NCI-H2107 (cell line): ENCODE measurements at places on chromosomes 2 and 18.

DNA sequence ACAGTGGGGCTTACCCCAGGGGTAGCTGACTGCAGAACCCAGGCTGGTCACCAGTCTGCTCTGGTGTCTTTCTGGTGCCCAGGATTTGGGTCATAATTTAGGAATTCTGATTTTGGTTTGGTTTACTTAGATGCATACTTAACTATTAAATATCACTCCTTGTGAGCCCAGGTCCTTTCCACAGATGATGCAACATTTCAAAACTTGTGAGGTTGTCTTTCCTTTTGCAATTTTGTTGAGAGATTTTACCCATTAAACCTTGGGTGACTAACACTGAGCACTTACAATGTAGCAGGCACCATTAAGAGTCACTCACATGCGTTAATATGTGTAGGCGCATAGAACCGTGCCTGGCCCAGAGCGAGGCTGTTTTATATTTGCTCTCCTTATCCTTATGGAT lies 61.8 kb upstream of the RPL31 start:
- DNase-seq = no peak

- DNase-seq = no peak
These were observed 113.4 kb upstream of the GLI2 start for GRCh38 chr2:120622159-120622869.

DNA sequence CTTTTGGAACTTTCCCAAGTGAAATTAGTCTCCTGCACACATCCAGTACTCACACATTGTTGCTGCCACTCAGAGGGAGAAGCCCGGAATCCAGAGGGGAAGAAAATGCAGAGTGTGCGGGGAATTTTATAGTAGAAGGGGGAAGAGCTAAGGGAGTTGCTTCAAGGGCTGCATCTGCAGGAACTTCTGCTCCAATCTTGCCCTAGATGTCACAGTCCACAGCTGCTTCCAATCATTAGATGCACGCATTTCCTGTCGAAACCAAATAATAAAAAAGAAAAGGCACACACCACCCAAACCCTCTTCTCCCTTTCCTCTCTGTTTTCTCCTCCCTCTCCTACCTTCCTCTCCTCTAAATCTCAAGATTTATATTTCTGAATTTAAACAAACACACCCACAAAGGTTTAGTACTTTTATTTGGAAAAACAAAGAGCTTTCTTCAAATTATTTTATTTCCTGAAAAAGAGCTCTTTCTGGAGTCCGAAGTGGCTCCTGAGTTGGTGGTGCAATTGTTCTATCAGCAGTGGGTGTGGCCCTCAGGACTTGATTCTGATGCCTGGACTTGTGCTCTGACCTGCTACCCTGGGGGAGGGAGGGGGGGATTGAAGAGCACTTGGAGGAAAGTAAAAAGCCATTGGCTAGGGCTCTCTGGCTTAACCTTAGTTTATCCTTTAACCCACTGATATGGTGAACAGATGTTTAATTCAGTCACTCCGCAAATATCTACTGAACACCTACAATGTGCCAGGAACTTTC lies 72.0 kb downstream of the KCNE4 start:
- DNase-seq = no peak

DNA sequence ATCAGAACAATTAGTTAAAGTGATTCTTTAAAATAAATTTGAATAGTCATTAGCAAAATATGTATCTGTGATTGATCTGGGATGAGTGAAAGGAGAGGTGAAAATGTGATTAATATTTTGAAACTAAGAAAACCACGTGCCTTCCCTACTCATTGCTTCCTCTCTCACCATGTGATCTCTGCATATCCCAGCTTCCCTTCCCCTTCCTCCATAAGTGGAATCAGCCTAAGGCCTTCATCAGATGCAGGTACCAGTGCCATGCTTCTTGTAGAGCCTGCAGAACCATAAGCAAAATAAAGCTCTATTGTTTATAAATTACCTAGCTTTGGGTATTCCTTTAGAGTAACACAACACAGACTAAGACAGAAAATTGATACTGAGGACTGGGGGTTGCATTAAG lies 11.2 kb upstream of the STAT1 start:
- DNase-seq = no peak

GRCh38 chr2:223214394-223215253 lies 162.6 kb downstream of the KCNE4 start:
- no peak for DNase-seq

- no peak for DNase-seq
These were observed 48.8 kb downstream of the EIF5B start for GRCh38 chr2:99386011-99386410.

- no peak for DNase-seq
These were observed 281.0 kb upstream of the SOX11 start for GRCh38 chr2:5410991-5411700.
